ENCODE measurements at places on chromosomes 6 and 20.

- no peak for DNase-seq
Observed at GRCh38 chr20:47305667-47306066, 50.8 kb downstream of the ZMYND8 start.

GRCh38 chr6:144893680-144894151 is 608.6 kb downstream of the UTRN start:
- DNase-seq = no peak

DNA sequence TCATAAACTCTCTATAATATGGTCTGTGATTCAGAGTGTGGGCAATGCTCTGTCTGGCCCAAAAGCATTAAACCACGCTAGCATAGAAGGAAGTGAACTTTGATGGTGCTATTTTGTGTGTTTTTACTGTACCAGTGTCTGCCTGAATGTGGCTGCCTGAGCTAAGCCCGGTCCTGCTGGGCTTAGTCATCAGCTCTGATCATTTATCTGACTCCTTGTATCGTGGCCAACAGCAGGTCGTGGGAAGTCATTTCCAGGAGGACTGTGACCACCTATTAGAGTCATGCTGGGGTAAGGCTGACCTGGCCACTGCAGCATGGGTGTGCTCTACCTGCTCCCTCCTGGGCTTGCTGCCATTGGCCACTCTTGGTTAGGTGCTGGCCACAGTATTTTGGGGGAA is 239.1 kb upstream of the CEP162 start:
- no peak for DNase-seq

DNA sequence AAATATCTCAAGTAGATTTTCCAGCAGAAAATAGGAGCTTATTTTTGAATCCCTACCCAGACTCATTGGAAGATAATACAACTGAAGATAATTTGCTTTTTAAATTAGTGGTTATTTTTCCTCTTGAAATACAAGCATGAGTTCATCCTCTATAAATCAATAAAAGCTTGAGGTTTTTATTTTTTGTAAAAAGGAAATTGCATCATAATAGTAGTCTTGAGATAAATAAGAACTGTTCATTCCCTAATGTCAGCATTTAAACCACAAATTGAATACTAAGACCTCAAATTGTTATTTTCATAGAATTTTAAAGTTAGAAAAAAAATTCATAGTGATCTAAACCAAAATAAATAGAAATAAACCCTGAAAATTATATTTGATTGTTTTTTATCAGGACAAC is 719.1 kb downstream of the CD109 start:
- no peak for DNase-seq

DNA sequence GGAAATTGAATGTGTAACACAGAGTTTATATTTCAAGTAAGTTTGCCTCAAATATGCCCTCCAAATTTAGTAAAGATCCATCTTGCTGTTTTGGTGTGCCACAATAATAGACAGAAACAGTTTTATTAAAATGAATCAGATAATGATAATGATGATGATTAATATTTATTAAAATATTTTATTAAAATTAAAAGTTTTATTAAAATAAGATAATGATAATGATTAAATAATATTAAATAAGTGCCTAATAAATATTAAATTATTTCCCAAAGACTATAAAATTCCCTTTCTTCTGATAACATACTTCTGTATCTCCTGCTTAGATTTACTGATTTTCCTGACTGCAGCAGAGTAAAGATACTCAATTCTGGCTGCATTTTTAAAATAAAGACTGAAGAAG is 134.5 kb downstream of the PRDM13 start:
- no peak for DNase-seq

- DNase-seq = no peak
Observed at GRCh38 chr6:131431718-131432117, 141.3 kb upstream of the ARG1 start.

GRCh38 chr20:13613917-13614316 is 24.8 kb downstream of the TASP1 start:
- DNase-seq = no peak

GRCh38 chr6:14417377-14417776 is 299.8 kb downstream of the CD83 start:
- DNase-seq = no peak

- no peak for DNase-seq
Observed at GRCh38 chr6:159853754-159854153, 37.0 kb upstream of the MAS1 start.

DNA sequence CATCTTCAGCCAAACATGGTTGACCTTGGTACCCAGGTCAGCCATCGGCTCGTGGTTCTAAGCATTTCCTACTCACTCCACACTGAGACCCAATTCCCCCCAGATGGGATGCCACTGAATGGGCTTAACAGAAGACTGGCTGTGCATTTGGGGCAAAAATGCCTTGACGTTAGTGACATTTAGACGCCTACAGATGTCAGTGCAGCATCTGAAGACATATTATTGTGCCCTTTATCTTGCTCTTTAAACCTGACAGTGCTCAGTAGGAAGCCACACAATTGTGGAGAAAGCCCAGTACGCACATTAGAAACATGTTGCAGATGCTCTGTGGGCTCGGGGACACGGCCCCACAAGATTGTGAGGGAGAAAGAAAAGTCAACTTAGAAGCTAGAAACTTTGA is 414.7 kb downstream of the PTPRT start:
- DNase-seq = no peak

- no peak for DNase-seq
Observed at GRCh38 chr6:169885831-169886230, 134.4 kb downstream of the ERMARD start.

DNA sequence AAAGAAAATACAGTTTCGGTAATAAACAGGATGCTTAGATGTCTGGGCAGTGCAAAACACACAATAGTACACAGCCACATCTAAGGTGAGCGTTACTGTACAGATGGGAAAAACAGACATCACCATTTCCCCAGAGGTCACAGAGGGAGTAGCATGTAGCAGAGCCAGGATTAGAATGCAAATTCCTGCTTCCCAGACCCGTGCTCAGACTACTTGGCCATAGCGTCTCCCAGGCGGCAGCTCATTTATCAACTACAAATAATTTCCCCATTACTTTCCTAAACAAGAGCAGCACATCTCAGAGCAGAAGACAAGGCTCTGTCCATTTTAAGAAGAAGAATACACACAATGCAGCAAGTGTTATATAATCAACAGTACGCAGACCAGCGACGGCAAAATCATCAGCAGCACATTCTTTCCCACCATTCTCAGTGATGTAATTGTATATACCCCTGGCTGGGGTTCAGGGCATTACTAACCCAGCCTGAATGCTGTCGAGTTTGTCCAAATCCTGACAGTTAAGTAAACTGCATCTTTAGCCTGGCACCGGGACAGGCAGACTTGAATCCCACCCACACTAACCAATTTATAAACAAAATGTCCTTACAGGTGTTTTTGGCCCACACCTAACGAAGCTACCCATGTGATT is 61.9 kb downstream of the CNKSR3 start:
- no peak for DNase-seq

DNA sequence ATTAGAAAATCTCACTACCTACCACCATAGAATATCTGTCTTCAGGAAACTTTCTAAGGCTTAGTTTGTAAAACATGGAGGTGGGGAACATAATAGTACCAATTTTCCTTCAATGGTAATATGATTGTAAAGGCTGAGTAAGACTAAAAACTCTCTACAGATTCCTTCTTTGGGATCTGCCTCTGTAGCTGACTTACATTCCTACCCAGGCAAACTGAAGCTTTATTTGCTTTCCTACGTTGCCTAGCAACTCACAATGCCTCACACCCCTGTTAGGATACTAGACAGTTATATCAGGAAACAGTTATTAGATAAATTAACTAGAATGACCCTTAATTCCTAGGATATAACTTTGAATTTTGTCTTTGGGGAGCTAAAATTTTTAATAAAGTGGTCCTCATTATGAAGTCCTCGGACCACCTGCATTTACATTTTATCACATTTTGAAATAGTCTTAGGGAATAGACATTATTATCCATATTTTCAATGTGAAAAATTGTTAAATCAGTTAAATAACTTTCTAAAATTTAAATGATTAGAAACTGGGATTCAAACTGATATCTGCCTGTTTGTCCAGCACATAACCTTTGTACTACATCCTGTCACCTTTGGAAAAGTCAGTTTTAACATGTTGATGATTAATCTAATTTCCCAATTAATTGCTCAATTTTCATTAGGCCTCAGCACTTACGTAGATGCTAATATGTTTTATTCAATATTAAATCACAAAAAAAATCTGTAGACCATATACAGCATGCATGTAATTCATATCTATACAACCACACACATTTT is 591.4 kb downstream of the RNF144B start:
- no peak for DNase-seq

DNA sequence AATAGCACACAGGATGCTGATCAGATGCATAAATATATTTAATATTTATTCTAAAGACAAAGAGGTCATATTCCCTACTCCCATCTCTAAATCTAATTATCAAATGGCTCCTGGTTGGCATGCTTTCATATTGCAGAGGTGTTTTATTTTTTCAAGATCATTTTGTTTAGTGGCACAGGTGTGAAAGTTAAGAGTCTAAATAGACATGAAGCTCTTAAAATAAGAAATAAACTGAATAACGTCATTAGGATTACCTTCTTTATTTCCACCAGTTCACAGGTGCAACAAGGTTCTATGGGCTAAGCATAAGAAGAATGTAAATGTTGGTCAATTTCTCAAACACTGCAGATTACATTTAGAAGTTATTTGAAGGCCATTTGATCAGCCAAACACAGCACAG is 7.1 kb upstream of the CYP24A1 start:
- no peak for DNase-seq

DNA sequence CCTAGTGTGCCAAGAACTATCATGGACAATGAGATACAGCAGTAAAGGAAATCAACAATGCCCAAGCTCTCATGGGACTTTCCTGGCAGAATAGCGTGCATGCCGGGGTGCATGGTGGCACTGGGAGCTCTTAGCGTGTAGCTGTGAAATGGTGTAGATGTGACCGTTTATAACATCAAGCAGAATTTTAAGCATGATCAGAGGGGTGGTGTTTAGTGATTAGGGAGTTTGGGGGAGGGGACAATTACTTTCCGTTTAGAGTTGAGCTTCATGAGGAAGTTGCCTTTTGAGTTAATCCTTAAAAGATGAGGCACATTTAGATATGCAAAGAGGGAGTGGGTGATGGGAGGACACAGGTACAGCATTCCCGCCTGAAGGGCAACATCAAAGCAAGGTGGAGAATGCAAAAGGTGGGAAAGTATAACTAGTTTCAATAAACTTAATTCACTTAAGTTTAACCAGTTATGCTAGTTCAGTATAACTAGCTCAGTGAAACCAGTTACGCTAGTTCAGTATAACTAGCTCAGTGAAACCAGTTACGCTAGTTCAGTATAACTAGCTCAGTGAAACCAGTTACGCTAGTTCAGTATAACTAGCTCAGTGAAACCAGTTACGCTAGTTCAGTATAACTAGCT is 661.6 kb downstream of the QKI start:
- DNase-seq = no peak

GRCh38 chr20:64247970-64248841 is 7.3 kb upstream of the PCMTD2 start:
- DNase-seq = peak; percentile 20

DNA sequence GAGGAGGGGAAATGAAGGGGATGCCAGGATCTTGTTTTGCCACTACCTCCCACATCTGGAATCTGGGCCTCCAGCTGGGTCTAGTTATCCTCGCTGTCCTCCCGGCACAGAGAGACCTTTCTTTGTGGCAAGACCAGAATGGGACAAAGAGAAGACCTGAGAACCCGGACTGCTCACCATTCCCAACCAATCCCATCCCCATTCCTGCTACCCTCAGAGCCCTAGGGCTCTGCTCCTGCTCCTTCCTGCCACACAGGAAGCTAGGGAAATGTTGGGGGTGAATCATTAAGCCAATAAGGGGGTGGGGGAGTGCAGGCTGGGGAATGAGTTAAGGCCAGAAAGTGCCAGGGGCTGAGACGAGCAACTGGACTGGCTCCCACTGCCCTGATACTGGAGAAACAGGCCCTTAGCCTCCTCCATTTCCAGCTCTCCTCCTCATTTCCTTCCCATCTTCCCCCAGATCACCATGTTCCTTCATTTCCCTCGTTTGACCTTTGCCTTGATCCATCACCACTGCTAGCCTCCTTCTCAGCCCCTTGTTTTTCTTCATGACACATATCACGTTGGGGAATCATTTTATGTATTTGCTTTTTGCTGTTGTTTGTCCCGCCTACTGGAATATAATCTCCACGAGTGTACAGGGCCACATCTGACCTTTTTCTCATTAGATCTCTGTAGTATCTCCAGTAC is 4.6 kb upstream of the IER3 start:
- no peak for DNase-seq

DNA sequence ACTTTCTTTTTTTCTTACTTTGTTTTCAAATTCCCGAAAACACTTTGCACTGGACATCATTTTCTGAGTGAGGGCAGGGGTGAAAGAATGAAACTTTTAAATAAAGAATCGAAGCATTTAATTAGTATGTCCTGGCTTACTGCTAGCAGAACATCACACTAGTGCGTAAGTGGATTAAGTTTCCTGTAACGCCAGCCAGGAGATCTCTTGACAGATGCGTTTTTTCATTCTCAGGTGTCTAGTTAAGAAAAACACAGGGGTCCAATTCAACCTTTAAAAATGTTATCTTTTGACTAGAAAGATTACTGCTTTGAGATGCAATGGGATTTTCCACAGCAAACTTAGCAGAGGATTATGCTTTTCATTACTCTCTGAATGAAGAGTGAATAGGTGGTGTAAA is 858.8 kb upstream of the EPHA7 start:
- no peak for DNase-seq

DNA sequence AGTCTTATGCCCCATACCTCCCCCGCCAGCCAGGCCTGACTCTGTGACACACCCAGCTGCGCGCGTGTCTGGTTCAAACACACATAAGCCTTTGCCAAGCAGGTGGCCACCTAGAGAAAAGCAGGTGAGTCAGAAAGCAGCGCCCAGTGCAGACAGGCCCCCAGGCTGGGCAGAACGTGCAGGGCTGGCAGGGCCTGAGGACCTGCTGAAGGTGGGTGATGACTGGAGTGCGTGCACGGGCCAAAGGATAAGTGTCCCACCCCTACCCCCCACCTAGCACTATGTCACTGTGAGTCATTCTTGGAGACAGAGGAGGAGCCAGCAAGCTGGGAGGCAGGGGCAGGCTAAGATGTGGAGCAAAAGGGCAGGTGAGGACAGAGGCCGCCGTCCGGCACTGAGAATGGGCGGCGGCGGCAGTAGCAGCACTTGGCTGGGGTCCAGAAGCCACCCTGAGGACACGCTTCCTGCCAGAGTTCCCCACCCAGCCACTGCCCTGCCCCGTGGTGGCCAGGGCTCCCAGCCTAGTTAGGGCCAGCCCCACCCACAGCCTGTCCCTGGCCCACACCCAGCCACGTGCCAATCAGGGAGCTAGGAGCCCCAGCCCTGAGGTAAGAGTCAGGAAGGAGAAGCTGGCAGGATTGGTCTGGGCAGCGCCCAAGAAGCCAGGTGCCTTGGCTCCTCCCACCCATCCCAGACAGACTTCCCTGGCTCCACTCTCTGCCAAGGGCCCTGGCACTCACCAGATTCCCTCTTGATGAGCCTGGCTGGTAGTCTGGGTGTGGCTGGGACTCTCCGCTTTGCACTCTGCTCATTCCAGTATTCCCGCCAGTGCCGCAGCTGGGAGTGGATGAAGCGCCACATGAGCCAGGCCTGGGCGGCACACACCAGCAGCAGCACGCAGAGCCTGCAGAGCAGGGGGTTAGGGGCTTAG is 72.7 kb downstream of the TRAM2 start:
- peak; percentile 58 for DNase-seq

- no peak for DNase-seq
Observed at GRCh38 chr6:2363211-2363610, 117.8 kb upstream of the GMDS start.

Data from omental fat pad (tissue), 4 donors.